HuH-7 (cell line): ENCODE measurements at places on chromosomes 4 and X.

DNA sequence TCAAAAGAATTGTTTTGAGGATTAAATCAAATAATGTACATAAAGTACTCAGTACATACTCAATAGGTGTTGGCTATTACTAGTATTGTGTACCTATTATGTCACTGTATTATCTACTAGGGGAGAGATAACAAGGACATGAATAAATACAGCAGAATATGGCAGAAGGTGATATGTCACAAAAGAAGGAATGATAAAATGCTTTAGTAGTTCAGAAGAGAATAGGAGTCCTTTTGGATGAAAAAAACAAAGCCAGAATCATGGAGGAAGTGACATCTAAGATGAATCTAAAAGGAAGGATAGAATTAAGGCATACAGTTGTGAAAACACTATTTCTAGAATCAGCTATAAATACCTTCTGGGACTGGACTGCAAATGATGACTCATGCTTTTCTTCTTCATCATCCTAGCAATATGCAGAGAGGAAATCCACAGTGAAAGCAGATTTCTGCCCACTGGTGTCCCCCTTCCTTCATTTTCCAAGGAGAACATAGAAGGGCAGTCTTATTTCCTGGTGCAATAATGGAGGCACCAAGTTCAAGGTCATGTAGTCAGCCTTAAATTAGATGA is 98.7 kb downstream of the GLUD2 start:
- no peak for DNase-seq

- DNase-seq, result no peak
These were observed 18.9 kb downstream of the TIFA start for GRCh38 chr4:112266823-112267222.

GRCh38 chr4:83178029-83178428 is 63.5 kb upstream of the PLAC8 start:
- DNase-seq, result no peak

DNA sequence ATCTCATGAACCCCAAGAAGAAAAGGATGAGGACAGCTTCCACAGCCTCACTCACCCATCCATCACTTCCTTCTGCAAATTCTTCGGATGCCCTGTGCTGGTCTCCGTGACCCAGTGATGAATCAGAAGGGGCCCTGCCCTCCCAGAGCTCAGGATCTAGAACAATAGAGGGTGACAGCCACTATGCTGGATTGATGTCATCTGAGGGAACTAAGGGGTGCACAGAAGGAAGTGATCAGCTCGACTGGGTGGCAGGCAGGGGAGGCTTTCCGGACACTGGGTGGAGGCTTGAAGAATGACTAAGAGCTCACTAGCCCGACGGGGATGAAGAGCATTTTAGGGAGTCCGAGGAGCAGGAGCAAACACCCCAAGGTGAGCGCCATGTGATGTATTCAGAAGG is 1.4 kb upstream of the ZNF185 start:
- DNase-seq, result no peak

DNA sequence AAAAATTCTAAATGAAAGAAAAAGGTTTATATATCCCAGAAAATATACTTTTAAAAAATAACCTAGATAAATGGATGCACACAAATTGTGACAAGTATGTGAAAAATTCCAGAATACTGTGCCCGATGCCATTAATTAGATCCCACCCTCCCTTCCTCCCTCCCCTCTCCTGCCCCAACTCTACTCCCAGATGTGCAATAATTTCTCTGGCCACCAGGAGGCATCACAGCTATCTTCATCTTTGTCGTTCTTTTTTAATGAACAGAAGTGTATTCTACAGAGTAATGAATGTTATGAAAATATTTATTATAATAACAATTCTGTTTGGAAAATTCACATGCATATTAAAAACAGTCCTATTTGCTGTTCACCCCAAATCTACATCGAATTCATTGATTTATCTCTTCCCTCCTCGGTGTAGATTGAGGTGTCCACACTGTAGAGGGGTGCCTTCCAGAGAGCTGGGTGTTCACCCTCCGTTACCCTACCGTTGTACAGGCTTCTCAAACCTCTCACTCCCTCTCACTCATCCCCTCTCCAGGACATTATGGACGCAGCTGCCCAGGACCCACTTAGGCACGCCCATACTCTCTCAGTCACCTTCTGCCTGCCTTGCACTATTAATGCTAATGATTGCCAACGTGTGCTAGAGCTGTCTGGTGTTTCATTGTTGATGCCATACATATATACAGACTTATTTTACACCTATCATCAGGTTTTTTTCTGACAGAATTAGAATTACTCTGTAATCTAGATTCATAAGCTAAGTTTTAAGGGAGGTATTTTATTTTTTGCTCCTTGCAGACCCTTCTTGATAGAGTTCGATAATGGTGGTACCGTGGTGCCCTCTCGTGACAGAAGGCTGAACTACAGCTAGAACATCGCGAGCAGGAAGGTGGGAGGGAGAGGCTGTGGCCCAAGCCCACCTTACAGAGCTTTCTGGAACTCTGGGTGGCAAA is 14.1 kb downstream of the RAB40AL start:
- peak; percentile 34 for DNase-seq

DNA sequence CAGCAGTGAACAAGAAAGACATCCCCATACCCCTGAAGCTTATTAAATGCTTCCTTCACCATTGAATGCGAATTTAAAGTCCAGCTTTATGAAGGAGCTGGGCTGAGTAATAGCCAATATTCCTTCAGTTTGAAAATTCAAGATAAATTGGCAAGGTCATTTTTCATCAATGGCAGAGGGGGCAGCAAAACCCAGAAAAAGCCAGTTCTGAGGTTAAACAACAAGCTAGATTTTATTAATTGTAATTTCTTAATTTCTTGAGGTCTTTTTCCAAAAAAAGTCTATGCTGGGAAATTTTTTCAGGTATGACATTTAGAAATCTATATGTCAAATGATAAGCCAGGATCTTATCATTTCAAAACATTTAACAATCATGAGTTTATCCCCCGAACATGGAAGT is 808.9 kb downstream of the RPA4 start:
- DNase-seq, result no peak

- no peak for DNase-seq
These were observed 1041.0 kb upstream of the TENM3 start for GRCh38 chr4:181202240-181202639.

DNA sequence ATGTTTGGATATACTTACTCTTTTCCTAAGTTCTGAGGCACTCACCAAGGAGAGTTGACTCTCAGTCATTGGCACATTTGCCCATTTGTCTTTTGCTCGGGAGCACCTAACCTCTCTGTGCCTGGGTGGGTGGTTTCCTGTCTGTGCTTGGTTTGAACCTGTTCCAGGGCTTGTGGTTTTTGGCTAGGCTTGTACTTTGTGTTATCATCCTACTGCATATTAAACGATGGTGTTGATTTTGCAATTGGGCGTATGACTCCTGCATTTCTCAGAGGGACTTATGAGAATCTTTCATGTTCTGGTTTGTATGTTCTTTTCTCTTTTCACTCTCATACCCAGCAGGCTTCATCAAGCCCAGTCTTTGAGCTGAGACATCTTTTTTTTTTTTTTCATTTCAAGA is 161.7 kb downstream of the BTC start:
- no peak for DNase-seq

DNA sequence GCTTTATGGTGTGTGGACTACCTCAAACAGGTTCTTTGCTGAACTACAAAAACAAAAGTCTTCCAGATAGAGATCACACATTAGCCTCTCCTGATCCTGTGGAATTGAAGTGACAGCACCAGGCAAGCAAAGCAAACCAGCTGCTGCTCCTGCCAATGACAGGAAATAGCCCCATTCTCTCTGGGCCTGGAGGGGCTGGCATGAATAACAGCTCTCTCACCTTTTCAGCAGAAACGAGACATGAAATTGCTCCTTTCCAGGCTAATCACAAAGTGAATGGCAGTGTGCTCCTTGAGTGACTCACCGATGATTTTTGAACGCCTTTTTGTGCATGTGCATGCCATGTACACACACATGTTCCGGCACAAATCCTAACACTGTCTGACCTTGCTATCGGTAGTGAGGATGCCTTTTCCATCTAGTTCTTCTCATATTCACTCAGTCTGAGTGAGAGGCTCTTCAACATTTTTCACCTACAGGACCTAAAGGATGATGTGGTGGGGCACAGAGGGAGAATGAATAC is 24.4 kb downstream of the MFAP3L start:
- DNase-seq, result no peak

DNA sequence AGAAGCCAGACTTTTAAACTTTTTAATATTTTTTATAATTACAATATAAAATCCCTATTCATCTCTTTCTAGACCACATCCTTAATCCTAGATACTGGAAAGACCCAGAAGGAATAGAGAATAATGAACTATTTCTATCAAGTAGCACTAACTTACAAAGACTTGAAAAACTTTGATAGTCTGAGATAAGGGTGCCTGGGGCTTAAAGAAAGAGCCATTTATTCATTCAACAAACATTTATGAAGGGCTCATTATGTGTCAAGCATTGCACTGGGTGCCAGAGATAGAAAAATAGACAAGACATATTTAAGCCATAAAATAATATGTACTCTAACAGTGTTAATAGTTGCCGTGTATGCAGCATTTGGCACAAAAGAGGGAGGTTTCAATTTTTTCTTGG is 178.0 kb upstream of the EMCN start:
- no peak for DNase-seq

- no peak for DNase-seq
These were observed 261.5 kb downstream of the IL1RAPL1 start for GRCh38 chrX:28848707-28849106.

GRCh38 chrX:13144927-13145655 is 100.7 kb upstream of the FAM9C start:
- DNase-seq, result no peak

DNA sequence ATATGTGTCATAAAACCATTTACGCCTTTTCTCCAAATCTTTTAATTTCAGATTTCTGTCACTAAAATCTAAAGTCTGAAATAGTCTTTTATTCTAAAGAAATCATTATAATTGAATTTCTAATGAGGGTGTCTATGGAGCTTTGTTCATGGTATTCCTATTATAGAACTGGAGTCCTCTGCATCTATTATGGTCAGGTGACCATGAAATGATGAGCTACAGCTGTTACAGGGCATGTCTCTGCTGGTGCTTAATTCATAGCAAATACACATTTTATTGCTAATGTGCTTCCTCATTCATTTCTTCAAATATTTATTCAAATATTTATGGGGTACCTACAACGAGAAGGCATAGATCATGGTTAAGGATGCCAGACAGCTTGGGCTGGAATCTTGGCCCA is 126.1 kb downstream of the NAA11 start:
- DNase-seq, result no peak

DNA sequence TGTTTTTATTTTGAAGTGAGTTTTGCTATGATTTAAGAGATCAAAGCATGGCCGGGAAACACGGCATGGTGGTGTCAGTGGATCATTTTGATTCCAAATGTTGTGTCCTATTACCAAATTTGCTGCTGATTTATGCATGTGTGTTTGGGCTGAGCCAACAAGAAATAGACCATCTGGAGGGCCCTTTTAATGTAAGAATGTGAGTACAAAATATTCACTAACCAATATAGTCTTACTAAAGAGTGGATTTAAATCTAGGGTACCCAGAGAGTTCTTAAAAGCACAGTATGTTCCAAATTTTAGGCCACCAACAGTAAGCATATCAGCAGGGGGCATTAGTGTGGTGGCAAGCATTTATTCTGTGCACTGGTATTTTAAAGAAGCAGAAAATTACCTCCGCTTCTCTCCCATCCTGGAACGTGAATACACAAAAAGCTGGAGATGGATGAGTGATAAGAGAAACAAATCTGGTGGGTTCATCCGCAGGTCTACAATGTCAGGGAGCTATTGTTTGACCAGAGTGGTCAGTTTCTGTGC is 444.4 kb upstream of the IGFBP7 start:
- no peak for DNase-seq

DNA sequence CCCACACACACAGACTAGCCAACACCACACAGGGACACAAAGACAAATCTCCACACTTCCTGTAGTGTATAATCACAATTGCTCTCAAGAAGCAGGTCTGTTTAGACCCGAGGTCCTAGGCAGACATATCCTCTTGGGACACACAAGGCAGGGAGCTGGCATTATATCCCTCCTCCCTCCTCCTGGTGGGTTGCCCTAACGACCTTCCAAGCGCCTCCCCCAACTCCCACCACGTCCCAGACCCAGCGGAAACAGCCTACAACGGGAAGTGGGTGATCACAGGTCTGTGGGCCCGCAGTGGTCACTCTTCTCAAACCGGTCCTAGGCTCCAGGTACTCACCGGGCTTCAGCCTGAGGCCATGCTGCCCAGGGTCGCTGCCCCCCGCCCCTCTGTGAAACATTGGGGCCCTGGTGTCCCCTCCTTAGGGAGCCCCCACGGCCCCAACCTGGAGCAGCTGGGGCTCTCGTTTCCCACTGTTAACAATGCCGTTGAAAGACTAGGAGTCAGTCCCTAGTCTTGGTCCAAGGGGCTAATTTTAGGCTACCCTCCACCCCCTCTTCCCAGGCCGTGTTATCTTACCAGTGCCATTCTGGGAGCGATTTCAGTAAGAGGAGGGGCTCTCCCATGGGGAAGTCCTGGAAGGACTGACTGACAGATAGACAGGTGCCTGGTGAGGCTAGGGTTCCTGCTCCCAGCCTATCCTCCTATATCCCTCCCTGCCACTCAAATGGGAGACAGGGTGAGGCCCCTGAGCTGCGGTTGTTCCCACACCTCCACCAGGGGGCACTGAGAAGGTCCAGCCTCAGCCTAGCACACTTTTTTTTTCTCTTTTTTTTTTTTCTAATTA is at the start of gene ASB12:
Gene ASB12 (minus strand): TSS at position 485 of the 848 bp plus-strand sequence. CDS start 4,957 bp downstream, outside the sequence.
- DNase-seq, result no peak

DNA sequence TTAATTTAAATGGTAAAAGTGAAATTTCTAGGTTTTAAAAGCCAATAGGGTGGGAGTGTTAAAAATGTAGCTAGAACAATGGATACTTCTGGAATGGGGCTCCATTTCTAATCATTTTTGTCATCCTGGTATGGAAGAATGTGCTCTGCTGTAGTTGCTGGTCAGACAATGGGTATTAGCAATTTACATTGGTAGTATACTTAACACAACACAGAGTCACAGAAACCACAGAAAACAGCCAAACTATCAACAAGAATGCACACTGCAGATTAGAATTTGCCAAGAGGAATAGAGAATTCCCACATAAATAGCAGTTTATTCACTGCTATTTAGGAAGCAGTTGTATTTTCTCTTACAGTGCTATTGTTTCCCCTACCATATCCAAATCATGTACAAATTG is 319.6 kb downstream of the PPP3CA start:
- DNase-seq, result no peak

DNA sequence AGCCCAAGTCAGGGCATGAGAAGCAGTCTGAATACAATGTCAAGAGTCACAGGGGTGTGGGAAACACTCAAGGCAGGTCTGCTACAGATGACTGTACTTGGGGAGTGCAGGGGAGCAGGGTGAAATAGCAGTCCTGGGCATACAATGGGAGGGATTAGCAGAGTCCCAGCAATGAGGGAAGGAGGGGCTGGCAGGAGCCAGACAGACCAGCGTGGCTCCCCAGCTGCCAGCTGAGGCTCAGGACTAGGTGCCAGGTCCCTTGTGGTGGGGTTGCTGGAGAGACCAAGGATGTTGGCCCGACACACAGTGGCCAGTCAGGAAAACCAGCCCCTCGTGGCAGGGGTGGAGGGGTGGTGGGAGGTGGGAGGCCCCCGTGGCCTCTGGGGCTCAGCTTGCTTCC is 86.6 kb downstream of the RTL5 start:
- DNase-seq, result no peak
